ENCODE measurements at places on chromosomes 2 and 18.

GRCh38 chr2:61233581-61233980 is 71.6 kb downstream of the C2orf74 start:
- no peak for DNase-seq

DNA sequence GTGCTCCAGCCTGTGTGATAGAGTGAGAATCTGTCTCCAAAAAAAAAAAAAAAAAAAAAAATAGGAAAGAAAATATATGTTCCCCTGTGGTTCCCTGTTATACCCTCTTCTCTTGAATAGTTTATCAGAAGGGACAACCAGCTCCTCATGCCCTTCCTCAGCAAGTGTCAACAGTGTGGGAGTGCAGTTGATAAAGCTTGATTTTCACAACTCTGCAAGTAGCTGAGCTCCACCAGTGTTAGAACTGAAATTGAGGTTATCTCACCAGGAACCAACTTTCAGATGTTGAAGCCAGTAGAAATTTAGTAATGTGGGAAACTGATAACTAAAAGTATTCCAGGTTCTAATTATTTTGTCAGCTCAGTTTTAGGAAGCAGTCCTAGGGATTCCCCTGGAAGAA is 25.1 kb downstream of the NEDD4L start:
- DNase-seq: no peak

DNA sequence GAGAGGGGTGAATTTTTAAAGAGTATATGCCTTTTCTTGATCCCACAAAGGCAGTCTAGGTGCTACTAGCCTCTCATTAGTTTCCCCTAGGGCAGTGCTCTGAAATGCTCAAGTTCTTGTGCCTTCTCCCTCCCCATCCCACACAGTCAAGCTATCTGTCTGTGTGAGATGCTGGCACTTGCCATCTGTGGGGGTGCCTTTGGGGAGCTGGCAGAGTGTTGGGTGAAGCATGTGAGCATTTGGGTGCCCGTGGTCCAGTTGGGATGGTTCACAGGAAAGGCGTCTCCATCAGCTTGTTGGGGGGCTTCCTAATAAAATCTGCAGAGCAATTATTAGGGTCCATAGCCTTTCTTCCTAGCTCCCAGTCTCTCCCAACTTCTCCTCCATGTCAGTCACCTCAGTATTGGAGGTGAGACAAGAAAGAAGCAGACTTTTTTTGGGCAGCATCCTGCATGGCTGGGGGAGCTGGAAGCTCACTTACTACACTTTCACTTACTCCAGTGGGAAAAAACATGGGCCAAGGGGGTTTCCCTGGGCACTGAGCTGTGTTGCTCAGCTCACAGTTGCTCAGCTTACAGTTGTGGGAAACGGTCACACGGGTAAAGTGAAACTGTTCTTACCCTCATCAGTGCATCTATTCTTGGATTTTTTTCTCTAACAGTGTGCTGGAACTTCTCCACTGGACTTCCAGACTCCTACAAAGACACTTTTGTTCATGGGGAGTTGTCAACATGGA is 29.3 kb downstream of the COLEC11 start:
- DNase-seq: peak; percentile 39

GRCh38 chr18:24368749-24369148 is 28.9 kb downstream of the OSBPL1A start:
- DNase-seq: no peak

DNA sequence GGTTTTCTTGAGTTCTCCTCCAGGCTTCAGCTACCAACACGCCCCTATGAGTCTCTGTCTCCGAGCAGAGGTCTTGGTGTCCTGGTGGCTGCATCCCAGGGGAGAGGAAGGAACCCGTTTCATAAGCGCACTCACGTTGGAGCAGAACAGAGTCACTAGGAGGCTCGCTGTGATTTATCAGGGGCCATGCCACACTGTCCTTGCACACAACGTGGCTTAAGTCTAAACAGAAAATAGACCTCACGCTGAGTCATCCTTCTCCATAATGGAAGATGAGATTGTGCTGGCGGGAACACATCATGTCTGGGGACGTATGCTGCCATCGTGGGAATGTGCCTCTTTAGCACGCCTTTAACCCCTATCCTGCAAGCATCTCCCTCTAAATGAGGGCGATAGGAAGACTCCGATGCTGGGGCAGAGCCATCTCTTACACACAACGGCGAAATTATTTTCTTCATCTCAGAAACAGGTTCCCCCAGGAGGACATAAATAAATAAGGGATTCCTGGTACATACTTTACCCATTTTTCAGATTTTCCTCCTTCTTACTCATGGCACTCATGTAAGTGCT is 211.4 kb downstream of the KLHL29 start:
- no peak for DNase-seq

DNA sequence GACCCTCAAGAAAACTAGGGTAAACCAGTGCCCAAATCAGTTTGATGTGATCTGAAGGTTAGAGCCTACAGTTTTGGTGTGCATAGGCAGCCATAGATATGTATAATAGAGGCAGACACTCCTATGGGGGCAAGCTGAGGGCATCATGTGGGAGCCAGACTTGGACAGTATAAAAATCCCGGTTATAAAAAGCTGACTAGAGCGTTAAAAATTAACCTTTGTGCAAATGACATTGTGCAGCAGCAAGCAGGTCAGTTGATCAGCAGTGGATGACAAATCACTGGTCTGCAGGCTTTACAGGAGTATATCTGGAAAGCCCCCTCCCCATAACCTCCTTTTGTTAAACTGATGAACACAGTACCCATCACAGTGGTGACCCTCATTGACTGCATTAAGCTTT is 107.8 kb downstream of the CTNNA2 start:
- DNase-seq: no peak

DNA sequence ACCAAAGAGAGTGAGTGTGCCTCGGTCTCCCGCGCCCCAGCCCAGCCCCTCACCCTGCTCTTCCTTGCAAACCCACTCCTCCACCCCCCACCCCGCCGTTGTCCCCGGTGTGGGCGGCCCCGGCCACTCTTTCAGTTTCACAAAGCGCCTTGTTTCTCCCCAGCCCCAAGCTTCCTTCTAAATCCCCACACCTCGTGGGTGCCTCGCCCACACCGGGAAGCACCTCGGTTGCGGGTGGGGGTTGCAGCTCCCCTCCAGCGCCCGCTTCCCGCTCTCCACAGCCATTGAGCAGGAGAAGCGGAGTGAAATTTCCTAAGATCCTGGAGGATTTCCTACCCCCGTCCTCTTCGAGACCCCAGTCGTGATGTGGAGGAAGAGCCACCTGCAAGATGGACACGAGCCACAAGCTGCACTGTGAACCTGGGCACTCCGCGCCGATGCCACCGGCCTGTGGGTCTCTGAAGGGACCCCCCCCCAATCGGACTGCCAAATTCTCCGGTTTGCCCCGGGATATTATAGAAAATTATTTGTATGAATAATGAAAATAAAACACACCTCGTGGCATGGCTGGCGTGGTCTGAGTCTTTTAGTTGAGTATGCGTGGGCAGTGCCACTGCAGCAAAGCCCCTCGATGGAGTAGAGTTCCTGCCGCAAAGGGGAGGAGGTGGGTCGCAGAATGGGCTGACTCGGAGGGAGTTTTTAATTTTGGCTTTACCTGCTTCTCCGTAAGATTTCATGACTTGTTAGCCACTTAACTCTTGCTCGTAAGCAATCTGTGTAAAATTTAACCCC is 848 bp downstream of the TMSB10 start:
- DNase-seq: peak; percentile 84

DNA sequence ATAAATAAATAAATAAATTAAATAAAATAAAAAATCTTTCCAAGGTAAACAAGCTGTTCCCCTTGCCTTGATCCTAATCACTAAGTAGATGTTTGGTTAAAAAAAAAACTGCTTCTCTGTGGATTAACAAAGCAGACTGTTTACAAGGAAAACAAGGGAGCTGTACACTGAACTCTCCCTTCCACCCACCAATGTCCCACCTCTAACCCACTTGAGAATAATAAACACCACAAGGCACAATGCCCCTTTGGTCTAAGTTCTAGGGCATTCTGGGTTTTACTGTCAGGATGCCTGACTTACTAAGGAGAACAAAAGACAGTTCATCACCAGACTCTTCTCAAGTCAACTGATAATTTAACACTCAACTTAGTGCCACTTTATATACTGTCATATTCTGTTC is 83.5 kb downstream of the NCKAP1 start:
- DNase-seq: no peak

- DNase-seq: no peak
Measured at GRCh38 chr2:218234521-218234920, 17.5 kb downstream of the ARPC2 start.

DNA sequence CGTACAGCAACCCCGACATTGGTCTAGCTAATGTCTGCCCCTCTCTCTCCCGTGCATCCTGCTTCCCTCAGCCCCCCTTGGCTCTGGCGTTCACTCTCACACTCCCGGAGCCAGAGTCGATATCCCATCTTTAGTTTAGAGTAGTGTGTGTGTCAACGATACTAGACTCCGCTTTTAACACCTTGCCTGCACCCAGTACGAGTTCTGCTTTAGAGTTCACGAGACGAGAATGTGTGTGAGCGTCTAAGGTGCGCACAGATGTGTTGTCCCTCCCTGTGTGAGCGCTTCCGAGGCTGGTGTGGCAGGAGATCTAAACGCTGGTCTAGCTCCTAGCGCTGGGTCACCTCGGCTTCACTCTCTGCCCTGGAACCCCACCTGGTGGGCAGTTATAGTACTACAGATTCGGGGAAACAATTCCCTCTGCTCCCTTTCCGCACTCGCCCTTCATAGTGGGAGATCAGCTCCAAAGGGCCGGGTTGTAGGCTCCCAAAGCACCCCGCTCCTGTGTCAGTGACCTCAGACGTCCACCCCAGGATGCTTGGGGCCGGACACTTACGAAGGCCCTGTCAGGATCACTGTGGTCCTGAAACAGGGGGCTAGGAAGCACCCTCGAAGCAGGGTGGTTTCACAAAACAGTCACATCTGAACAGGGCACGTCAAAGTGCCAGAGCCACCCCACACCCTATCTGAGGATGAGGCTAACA is 2.6 kb upstream of the CYP26B1 start:
- DNase-seq: peak; percentile 100

DNA sequence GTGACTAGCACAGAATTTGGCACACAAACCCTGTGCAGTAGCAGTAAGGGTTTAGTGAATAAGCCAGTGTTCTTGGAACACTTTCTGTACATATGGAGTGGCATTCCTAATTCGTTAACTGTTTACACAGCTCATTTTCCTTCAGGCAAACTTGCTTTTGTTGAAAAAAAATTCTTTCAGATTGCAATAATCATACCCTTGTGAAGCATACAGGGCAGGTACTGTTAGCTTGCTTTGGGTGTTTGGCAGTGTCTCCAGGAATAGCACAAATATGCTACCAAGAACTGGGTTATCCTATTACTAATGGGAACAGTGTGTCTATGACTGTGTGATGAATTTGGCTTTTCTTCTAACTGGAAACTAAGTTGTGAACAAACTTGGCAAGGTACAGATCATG is 33.4 kb downstream of the UGP2 start:
- DNase-seq: no peak

Measured in osteoblast (primary cell).